ENCODE measurements at places on chromosomes 2 and 18.

- DNase-seq = peak; percentile 92
Measured at GRCh38 chr2:60957643-60958042, 59.9 kb upstream of the PEX13 start.

DNA sequence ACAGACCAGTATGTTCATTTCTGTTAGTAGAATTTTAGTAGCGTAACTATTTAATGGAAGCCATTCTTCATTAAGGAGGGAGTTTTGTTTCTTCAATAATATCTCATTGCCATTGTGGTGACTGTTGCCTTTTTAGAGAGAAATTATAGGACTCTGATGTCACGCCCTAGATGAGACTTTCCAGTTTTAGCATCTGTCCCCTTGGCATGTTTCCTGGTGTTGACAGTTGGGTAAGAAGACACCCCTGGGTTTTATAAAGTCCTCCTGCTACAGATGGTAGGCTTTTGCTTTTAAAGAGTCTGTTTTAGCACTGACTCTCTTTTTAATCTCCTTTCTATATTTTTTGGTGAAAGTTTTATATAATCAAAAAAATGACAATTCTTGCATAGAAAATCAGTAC lies 41.9 kb downstream of the KCNJ3 start:
- DNase-seq = no peak

GRCh38 chr2:235270956-235271355 lies 222.9 kb upstream of the AGAP1 start:
- DNase-seq = no peak

DNA sequence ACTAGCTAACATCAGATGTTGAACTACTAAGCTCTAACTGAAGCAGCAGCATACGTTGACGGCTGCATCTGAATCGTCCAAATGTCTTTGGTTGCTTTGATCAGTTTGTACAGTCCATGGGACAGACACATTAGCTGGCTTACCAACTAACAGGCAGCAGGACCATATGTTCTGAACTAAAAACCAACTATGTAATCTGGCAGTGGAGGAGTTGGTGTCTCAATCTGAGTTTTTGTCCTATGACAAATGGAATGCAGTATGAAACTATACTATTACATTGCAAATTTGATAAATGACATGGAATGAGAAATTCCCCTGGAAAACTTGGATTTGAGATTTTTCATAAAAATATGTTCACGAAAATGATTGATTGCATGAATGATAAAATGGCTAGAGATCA lies 79.5 kb downstream of the EPHA4 start:
- DNase-seq = no peak

- DNase-seq = peak; percentile 49
Measured at GRCh38 chr18:73688851-73689711, 458.6 kb downstream of the FBXO15 start.

- DNase-seq = no peak
Measured at GRCh38 chr18:22207021-22207758, 37.8 kb downstream of the GATA6 start.

DNA sequence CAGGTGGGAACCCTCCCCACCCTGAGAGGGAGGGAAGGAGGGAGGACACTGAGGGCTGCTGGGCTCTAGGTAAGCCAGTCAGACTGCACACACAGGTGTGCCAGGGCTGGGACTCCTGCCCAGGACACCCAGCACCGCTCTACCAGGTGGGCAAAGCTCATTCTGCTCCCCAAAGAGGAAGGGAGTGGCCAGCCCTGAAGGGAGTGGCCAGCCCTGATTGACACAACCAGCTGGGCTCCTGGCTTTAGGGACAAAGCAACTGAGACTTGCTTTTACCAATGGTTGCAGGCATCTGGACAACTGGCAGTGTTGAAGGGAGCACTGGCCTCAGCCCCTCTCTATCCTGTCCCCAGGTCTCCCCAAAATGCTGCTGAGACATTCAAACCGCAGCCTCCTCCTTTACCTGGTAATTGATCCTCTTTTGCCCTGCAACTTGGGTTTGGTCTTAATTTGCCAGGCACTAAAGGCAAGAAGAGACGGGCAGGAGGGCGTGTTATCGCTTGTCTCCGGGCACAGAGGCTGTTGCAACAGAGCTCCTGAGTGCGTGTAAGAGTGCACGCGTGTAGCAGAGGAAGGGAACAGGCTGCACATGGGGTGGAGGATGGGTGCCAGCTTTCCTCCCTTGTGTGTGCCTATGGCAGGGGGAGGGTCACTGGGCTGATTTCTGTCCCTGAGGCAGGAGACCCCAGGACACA lies 14.5 kb upstream of the FOSL2 start:
- DNase-seq = no peak

- DNase-seq = no peak
Measured at GRCh38 chr18:63438181-63438580, 15.9 kb upstream of the VPS4B start.

- peak; percentile 30 for DNase-seq
Measured at GRCh38 chr2:100013892-100014677, 128.3 kb downstream of the AFF3 start.

GRCh38 chr2:212973347-212973746 lies 178.1 kb downstream of the IKZF2 start:
- DNase-seq = no peak

DNA sequence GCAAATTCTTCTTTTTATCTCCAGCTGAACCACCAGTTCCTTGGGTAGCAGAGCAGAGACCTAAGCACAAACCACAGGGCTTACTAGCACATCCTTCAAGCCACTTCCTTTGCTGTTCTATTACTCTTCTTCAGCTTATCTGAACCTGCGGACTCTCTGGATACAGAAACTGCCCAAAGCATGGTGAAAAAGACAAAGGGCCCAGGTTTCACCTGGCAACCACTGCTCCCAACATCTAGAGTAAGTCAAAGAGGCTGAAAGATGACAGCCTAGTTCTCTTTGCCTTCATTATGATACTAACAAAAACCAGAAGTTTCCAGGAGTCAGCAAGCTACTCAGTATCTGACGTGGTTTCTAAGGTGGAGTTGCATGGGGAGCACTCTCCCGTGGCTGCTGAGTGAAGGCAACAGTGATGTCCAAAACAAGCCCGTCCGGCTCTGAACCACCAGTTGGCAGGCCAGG lies 43.4 kb downstream of the KANSL3 start:
- no peak for DNase-seq

- DNase-seq = no peak
Measured at GRCh38 chr2:15246870-15247269, 314.3 kb downstream of the NBAS start.

DNA sequence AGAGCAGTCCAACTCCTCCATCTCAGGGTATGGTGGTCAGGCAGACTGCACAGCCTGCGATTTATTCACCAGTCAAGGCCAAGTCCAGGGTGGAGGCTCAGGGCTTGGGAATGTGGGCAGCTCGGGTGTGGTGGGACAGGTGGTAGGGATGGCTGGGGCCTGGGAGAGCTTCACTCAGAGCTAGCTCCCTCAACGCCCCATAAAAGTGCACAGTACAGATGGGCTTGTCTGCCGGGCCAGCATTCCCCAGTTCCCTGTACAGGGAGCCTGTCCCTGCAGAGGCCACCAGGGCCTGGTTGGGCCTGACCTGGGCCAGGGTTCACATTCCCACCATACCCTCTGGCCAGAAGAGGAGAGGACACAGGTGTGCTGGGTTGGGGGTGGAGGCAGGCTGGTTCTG lies 49.2 kb upstream of the OTOS start:
- no peak for DNase-seq

DNA sequence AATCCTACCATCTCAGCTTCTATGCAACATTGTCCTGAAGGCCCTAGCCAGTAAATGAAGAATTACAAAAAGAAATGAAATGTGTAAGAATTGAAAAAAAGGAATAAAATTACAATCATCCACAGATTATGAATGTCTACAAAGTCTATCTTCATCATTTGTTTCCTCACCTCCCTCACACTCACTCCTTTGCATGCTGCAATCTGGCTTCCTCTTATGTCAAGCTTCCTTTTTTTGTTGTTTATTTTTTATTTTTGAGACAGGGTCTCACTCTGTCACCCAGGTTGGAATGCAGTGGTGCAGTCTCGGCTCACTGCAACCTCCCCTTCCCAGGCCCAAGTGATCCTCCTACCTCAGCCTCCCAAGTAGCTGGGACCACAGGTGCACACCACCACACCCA lies 129.0 kb downstream of the CABYR start:
- DNase-seq = no peak

GRCh38 chr2:182321096-182321495 lies 105.7 kb downstream of the PDE1A start:
- DNase-seq = no peak

DNA sequence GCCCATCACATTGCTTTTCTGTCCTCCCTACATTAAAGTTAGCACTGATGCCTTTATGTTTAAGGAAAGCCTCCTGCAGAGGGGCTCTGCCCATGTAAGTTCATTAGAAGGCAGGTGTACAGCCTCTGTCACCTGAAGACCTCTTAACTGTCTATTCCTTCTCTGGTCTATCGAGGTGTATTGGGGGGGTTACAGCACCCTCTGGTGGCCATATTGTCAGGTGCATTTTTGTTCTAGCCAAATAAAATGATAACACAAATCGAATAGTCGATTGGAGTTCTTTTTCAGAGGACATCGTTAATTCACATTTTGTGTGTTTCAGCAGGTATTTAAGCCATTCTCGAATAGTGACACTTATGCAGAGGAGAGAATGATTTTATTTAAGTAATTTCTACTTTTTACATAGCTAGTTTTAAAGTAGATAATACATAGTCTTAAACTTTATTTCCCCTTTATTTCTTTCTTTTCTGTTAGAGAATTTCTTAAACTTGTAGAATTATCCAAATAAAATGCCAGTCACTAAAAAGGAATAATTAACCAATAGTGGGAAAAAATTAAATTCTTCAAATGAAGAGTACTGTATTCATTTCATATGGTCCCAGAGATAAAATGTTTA lies 136.8 kb downstream of the NEDD4L start:
- peak; percentile 76 for DNase-seq

DNA sequence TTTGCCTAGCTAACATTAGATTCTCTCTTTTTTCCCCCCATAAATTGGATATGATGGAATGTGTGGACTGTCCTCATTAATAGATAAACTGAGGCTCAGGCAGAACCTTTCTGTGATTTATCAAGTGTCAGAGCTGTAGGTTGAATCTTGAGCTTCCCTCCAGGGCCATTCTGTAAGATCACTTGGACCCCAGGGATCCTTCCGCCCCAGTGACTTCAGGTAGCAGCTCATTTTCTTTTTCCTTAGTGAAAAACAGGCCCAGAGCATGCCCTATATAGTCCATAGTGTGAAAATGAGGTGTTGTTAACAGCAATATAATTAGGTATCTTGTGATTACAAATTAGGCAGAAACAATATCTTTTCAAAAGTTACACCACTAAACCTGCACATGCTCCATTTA lies 269.7 kb downstream of the ZNF385B start:
- DNase-seq = no peak

DNA sequence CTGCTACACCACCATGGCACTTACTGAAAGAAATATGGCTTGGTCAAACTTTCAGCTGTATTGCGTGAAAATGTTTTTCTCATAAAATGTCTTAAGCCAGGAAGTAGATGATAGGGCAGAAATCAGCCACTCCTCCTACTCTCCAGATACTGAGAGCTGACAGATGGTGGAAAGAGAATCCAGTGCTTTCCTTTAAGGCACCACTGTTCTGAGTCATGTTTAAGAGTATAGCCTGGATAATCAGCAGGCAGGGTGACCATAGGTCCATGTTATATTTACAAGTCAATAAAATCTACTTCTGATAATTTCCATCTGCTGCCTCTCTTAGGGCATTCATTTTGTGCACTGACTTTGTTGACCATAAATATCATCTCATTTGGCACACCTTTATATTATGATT lies 21.9 kb downstream of the ARPC2 start:
- no peak for DNase-seq

- peak; percentile 34 for DNase-seq
Measured at GRCh38 chr2:241356871-241357260, 781 bp downstream of the FARP2 start.

GRCh38 chr2:210190345-210190744 lies 19.1 kb upstream of the KANSL1L start:
- no peak for DNase-seq

DNA sequence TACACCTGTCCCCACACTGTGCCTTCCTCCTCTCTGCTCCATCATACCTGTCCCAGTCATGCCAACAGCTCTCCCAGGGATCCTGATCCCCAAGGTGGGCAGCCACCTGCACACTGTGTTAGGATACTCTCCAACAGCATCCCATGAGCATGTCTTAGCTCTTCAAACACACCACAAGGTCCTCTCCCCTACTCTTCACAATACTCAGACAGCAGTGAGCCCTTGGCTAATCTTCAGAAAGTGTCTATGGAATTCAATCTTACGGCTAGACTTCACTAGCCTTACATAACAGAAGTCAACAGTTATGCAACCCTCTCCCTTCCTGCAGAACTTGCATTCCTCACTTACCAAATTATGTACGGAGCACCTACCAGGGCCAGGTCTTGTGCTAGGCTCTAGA lies 79.9 kb downstream of the MYO5B start:
- no peak for DNase-seq

DNA sequence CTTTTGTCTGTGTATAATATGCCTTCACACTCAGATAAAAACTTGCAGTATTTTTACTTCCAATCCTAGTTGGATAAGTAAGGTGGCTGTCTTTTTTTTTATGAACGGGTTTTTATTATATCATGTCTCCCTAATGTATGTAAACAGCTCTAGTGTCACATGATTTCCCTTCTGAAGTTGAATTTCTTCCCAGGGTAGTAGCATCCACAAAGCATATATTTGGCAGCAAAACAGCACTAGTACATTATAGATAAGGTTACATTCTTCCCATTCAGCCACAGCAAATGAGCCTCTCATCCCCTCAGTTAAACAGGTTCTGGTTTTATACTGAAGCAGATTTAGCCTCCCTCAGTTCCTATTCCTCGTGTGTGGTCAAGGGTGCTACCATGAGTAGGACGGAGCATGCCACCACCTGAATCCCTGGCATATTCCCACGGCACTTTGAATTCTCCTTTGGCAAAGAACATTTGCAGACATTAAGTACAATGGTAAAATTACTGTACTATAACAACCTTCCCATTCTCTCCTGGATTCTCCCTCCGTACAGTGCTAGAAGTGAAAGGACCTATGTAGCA lies 15.4 kb upstream of the DTNA start:
- DNase-seq = no peak

- no peak for DNase-seq
Measured at GRCh38 chr2:68693951-68694350, 40.7 kb upstream of the ARHGAP25 start.

GRCh38 chr2:144516981-144517865 lies 2.7 kb downstream of the ZEB2 start:
- DNase-seq = peak; percentile 92

GRCh38 chr2:17401096-17401495 lies 117.1 kb downstream of the RAD51AP2 start:
- no peak for DNase-seq

- no peak for DNase-seq
Measured at GRCh38 chr2:120379916-120380893, 34.3 kb downstream of the INHBB start.

DNA sequence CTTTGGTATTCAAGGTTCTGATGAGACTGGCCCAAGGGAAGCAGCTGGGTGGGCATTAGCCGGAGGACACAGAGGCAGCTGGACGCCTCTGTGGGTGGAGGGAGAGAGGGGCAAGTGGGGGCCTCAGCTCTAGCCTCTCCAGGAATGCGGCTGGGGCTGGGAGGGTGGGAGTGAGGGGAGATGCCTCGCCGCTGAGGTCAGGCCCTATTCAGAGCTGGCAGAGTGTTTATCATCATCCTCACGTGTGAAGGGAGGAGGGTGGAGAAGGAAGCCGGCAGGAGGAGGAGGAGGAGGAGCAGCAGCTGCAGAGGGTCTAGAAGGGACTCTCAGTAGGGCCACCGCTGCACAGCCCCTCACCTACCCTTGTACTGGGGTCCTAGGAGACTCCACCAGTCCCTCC lies 43.1 kb downstream of the TNS1 start:
- no peak for DNase-seq

Data from dermis blood vessel endothelial cell (primary cell).